ENCODE measurements at places on chromosomes 7 and 10. TPM values are rescaled to one million over a fixed set of nuclear protein-coding genes. Genes with fewer than 3 reads are reported as not detected.

DNA sequence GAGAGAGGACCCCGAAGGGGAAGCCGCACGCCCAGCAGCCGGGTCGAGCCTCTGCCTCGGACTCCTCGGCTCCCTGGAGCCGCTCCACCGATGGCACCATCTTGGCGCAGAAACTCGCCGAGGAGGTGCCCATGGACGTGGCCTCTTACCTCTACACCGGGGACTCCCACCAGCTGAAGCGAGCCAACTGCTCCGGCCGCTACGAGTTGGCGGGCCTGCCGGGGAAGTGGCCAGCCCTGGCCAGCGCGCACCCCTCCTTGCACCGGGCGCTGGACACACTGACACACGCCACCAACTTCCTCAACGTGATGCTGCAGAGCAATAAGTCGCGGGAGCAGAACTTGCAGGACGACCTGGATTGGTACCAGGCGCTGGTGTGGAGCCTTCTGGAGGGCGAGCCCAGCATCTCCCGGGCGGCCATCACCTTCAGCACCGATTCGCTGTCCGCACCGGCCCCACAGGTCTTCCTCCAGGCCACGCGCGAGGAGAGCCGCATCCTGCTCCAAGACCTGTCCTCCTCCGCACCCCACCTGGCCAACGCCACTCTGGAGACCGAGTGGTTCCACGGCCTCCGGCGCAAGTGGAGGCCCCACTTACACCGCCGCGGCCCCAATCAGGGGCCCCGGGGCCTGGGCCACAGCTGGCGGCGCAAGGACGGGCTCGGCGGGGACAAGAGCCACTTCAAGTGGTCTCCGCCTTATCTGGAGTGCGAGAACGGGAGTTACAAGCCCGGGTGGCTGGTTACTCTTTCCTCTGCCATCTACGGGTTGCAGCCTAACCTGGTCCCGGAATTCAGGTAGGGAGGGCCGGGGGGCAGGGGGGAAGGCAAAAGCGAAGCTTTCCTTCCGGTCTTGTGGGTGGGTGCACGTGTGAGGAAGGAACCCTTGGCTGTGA is 973 bp downstream of the GPR158 start:
- no peak for DNase-seq

GRCh38 chr10:43685744-43686143 is 37.1 kb upstream of the ZNF32 start:
- DNase-seq: no peak

DNA sequence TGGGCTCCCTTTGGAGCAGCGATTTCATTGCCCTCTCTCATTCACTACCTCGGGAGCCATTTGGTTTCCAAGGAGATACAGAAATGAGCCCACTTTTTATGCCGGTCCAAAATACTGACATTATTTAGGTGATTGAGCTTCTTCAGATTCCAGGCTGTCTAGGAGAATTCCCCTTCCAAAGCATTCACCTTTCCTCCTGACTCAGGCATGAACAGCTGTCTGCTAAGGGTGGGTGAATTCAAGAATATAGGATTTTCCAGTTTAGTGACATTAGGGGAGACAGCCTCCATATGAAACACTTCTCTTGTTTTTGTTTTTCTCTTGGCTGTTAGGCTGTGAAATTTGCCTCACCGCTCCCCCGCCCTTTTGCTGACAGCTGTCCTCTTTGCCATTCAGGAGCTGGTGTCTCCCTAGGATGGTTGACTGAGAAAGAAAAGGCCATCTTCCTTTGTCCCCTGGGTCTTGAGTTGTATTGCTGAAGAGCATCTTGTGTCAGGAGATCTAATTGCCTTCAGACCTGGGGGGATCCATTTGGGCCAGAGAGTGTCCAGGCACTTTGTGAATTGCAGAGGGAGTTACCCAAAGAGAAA is 56.7 kb downstream of the LRRC4 start:
- DNase-seq: no peak

- no peak for DNase-seq
These were observed 60.1 kb downstream of the DIP2C start for GRCh38 chr10:629186-629998.

DNA sequence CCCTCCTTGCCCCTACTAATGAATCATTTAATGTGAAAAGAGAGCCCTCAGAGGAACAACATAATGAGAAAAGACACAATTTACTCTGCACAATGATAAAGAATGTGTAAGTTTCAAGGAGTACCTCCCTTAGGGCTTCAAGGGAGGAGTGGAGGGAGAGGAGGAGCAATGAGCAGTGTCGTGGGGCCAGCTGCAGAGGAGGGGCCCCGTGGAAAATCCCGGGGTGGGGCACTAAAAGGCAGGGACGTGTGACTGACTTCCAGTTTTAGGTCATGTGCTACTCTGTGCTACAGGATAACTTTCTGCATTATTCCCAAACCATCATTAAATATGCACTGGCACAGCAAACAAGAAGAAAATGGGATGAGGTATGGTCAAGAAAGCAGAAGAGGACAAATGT is 108.1 kb downstream of the ANLN start:
- DNase-seq: no peak

GRCh38 chr7:26145238-26145637 is 6.8 kb upstream of the NFE2L3 start:
- DNase-seq: no peak

- no peak for DNase-seq
These were observed 25.6 kb downstream of the DIP2C start for GRCh38 chr10:663831-664251.

- DNase-seq: peak; percentile 64
These were observed 181.4 kb downstream of the GNAT3 start for GRCh38 chr7:80330434-80330833.

DNA sequence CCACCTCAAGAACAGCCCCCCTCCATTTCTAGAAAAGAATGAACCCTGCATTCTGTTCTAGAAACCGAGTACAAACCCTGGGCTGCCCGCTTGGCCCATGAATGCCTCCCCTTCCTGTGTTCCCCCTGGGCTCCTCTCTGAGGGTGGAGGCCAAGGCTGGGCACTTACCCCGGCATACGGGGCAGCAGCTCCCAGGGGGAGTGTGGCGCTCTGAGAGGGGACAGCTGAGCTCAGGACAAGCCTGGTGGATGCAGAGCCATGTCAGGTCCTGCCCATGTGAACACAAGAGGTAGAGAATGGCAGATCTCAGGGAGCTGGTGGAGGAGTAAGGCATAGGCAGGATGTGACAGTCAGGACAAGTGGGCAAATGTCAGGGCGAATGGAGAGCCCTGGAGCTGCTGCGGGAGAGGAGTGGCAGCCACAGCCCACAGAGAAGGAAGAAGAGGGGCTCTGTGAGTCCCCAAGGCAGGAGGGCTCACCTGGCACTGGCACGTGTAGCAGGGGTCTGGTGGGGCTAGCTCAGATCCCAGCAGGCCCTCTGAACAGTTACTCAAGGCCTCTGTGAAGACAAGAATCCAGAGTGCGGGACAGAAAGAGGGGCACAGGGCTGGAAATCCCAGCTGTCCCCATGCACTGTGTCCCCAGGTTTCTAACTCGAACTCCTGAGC is 18.9 kb downstream of the ATP6V1F start:
- DNase-seq: no peak

GRCh38 chr10:7622969-7623368 is 43.8 kb downstream of the ITIH5 start:
- DNase-seq: no peak

- no peak for DNase-seq
These were observed 769.6 kb downstream of the GRID1 start for GRCh38 chr10:85597006-85597405.

GRCh38 chr10:12780634-12781601 is 220.6 kb downstream of the CCDC3 start:
- DNase-seq: no peak

Gene PTPN20
- under 0.01 TPM for total RNA-seq

Gene LRRN3
- total RNA-seq: 0.86 TPM

Gene HOXA11
- 41.9 TPM for total RNA-seq

Gene HMX3
- not detected for total RNA-seq

Gene NPTX2
- 0.43 TPM for total RNA-seq

Gene CFAP69
- 2.6 TPM for total RNA-seq

Gene TRRAP
- 20.3 TPM for total RNA-seq

Data from fibroblast of villous mesenchyme (primary cell).